ENCODE measurements at places on chromosomes 7 and 10. TPM values are rescaled to one million over a fixed set of nuclear protein-coding genes. Genes with fewer than 3 reads are reported as not detected.
A peak's percentile ranks its signal among the peaks of the same experiment; 100 is the strongest.

Gene CPVL
- 104 TPM for polyA plus RNA-seq

Gene PLXNA4
- 0.17 TPM for polyA plus RNA-seq

Gene PLCE1
- polyA plus RNA-seq = 5.9 TPM

Gene DDIT4
- polyA plus RNA-seq = 96.9 TPM

Gene HMX2
- 4.0 TPM for polyA plus RNA-seq

Gene MCM10
- polyA plus RNA-seq = not detected

Gene PKD2L1
- polyA plus RNA-seq = 0.17 TPM

Gene CYP2C8
- 0.69 TPM for polyA plus RNA-seq

Gene CHAT
- not detected for polyA plus RNA-seq

DNA sequence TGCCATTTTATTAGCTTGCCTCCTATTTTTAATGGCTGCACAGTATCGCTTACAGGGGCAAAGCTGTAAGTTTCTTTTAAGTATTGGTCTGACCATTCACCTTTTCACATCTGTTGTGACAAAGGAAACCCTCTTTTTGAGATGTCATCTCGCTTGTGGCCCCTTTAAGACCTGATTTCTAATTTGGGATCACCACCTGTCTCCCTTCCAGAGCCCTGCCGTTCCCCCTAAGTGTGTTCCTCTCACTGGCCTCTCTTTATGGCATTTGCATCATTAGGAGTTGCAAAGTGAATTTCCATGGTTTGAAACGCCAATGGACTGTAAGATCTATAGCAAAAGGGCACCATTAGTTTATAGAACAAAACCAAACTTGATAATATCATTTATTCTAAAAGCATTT lies 1.4 kb downstream of the EPDR1 start:
- DNase-seq = no peak

- DNase-seq = no peak
Observed at GRCh38 chr7:93025389-93025788, 92.4 kb downstream of the SAMD9 start.

GRCh38 chr10:12042409-12042796 lies 206 bp downstream of the UPF2 start:
- no peak for DNase-seq

- DNase-seq = no peak
Observed at GRCh38 chr7:48286836-48287235, 115.6 kb downstream of the ABCA13 start.

DNA sequence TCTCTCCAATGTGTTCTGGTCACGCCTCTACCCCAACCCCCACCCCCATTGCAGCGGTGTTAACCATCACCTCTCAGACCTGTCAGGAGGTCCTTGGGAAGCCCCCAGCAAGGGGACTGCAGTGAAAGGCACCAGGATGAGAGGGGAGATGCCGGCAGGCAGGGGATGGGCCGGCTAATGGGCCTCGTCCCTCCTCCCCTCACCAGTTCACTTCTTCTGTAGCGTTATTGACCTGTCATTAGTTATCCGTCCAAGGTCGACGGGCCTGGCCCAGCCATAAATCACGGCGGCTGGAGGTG lies 18.8 kb downstream of the POLL start:
- peak; percentile 64 for DNase-seq

DNA sequence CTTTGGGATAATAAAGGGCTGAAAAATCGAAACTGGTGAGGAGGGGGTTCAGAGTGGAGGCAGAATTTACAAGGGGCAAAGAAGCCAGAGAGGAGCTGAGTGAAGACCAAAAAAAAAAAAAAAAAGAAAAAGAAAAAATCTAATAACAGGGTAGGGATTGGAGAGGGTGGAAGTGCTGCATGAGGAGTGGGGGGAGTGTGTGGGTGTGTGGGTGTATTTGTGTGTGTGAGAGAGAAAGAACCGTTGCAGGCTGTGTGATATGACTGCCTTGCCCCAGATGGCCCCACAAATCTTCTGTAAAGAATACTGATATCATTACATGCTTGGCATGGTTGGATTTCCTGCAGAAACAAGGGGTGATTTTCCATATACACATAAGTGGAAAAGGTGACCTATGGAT lies 207.8 kb upstream of the IMMP2L start:
- DNase-seq = no peak

GRCh38 chr7:117835016-117835664 lies 38.1 kb downstream of the CTTNBP2 start:
- DNase-seq = peak; percentile 80

GRCh38 chr10:101066146-101066895 lies 4.5 kb downstream of the KAZALD1 start:
- DNase-seq = peak; percentile 83

- DNase-seq = no peak
Observed at GRCh38 chr10:97314671-97315070, 4.4 kb upstream of the FRAT1 start.

- peak; percentile 61 for DNase-seq
Observed at GRCh38 chr10:28302012-28302637, 739 bp downstream of the MPP7 start.

DNA sequence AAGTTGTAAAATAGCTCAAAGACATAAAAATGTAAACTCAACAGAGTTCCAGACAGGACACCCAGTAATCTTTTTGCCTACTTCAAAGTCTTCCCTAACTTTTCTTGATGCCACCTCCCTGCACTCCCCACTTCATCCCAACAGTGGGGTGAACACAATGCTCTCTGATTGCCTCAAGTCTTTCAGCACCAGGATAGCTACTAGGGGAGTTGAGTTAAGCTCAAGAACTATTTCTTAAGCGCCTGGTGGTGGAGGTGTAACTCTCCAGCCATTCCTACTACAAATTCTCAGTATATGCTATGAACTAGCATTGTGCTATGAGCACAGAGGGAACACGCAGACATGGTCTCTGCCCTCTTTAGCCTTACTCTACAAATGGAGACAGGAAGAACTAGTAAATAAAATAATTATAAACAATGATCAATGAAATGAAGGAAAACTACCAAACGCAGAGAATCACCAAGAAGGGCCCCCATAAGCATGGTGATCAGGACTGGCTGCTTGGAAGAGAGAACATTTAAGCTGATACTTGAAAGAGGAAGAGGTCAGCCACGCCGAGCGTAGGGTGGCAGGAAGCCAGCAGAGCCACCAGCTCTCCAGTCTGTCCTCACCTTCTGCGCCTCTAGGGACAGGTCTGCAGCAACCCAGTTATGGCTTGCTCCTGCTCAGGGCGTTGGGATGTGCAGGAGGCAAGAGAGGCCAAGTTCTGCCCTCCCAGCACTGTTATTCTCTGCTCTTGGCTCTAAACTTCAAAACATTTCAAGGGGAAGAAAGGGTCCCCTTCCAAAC lies 16.7 kb upstream of the FRA10AC1 start:
- no peak for DNase-seq

DNA sequence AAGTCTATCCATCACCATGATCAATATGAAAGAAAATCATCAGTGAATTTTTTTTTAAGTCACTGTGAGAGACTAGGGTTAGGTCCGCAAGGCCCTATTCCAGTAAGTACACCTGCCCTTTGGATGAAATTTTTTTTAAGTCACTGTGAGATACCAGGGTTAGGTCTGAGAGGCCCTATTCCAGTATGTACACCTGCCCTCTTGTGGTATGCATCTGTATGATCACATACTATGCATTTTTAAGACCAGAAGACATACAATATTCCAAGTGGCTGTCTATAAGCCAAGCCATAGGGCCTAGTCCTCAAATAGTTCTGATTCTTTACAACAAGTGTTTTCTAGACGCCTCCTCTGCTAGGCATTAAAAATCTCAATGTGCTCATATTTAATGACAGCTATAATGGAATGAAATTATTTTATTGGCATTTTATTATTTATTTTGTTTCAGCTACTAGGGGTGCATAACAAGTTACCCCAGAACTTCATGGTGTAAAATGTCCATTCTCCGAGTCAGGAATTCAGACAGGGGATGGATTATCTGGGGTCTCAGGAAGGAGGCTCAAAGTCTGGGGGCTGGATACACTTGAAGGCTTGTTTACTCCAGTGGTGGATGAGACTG lies 53.1 kb downstream of the TEX36 start:
- peak; percentile 74 for DNase-seq

- DNase-seq = no peak
Observed at GRCh38 chr7:157228864-157229422, 90.2 kb downstream of the UBE3C start.

DNA sequence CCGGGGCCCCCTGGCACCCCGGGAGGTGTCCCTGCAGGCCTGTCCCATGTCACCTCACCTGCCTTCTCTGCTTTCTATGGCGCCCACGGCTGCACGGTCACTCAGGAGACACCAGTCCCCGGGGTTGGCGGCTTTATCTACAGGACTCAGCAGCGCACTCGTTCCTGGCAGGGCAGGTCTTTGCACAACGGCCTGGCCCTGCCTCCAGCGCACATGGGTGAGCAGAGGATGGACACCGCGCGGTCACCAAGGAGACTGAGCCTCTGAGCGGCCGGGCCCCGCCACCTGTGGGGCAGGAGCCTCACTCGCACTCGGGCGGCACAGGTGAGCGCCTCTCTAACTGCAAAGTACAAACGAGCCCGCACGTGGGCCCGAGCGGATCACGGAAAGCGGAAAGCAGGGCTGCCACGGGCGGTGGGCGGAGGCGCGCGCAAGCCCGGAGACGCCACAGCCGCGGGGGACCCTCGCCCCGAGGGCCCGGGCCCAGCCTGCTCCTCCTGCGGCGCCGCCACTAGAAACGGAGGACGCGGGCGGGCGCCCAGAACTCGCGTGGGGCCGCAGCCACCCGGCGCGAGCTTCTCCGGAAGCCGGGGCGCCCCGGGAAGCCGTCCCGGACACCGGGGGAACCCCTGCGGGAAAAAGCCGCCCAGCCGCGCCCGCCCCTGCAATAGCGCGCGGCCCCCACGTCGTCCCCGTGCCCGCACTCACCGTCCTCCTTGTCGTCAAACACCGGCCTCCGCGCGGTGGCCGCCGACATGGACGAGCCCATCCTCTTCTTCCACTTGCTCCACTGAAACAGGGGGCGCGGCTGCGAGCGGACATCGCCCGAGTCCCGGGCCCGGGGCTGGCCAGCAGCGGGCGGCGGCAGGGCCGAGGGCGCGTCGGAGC lies 642 bp downstream of the STK32C start:
- peak; percentile 76 for DNase-seq

DNA sequence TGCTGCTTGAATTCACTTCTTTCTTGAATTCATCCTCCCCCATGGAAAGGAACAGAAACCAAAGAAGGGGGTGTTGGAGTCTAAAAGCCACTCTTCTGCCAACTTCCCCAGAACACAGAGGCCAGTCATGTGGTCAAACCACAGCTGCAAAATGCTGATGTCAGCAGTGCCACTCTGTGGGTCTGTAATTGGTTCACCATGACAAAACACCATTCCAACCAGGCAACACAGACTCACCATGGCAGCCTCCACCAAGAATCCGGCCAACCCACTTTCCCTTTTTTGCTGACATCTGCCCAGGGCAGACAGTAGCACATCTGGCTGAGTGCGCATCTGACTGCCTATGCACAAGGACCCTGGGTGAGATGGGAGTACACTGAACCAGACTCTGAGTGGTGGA lies 16.8 kb downstream of the OSBPL3 start:
- no peak for DNase-seq

- DNase-seq = no peak
Observed at GRCh38 chr10:82953909-82954308, 1078.9 kb downstream of the NRG3 start.

DNA sequence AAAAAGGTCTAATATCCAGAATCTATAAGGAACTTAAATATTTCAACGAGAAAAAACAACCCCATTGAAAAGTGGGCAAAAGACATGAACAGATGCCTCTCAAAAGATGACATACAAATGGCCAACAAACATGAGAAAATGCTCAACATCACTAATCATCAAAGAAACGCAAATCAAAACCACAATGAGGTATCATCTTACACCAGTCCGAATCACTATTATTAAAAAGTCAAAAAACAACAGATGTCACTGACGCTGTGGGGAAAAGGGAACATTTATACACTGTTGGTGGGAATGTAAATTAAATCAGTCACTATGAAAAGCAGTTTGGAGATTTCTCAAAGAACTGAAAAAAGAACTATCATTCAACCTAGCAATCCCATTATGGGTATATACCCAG lies 6.0 kb downstream of the VWDE start:
- DNase-seq = no peak

- DNase-seq = no peak
Observed at GRCh38 chr10:70906031-70906783, 17.8 kb upstream of the PCBD1 start.

DNA sequence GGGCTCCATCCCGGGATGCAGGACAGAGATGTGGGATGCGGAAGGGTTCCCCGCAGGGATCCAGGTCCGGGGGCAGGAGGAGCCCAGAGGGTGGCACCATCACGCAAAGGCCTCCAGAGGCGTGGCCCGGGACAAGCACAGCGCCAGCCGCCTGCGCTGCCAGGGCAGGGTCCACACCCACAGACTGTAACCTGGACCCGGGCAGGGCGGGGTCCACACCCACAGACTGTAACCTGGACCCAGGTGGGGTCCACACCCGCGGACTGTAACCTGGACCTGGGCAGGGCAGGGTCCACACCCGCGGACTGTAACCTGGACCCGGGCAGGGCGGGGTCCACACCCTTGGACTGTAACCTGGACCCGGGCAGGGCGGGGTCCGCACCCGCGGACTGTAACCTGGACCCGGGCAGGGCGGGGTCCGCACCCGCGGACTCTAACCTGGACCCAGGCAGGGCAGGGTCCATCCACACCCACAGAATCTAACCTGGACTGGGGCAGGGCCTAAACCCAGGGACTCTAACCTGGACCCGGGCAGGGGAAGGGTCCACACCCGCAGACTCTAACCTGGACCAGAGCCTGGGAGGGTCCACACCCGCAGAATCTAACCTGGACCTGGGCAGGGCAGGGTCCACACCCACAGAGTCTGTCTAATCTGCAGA lies 37.5 kb upstream of the SUN1 start:
- peak; percentile 66 for DNase-seq

- DNase-seq = peak; percentile 25
Observed at GRCh38 chr10:29957907-29958331, 101.5 kb downstream of the JCAD start.

DNA sequence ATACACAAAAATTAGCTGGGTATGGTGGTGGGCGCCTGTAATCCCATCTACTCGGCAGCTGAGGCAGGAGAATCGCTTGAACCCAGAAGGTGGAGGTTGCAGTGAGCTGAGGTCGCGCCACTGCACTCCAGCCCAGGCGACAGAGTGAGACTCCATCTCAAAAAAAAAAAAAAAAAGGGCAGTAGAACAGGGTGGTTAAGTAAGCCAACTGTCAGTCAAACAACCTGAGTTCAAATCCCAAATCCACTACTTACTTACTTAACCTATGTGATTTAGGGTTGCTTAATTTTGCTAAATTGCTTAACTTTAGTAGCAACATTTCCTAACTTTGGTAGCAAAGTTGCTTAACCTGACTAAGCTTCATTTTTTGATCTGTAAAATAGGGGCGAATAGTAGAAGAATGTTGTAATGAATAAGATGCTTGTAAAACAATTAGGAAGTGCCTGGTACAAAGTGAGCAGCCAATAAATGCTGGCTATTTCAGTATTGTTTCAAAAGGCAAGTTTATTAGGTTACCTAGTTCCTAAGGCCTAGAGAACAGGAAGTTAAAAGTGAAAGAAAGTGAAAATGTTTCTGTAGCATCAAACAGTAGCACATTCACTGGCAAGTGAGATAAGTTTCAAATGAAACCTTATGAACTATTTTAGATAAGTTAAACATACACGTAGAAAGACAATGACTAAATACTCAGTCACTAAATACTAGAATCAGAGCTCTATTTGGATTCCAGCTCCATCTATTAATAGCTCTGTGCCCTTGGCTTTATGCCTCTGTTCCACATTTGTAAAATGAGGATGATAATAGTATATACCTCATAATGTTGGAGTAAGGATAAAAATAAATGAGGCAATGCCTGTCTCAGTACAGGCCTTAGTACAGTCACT lies 64.3 kb downstream of the HOXA1 start:
- no peak for DNase-seq
